ENCODE measurements at places on chromosomes 3 and 15. TPM values are rescaled to one million over a fixed set of nuclear protein-coding genes. Genes with fewer than 3 reads are reported as not detected.

- no peaks in the 10 kb centered on the region for H3K4me1 ChIP-seq
- H3K4me3 ChIP-seq: no peak overlapping the region
- DNase-seq: no peak
- H3K27ac ChIP-seq: no peak overlapping the region
These were observed 189.3 kb downstream of the SV2B start for GRCh38 chr15:91289324-91289723.

DNA sequence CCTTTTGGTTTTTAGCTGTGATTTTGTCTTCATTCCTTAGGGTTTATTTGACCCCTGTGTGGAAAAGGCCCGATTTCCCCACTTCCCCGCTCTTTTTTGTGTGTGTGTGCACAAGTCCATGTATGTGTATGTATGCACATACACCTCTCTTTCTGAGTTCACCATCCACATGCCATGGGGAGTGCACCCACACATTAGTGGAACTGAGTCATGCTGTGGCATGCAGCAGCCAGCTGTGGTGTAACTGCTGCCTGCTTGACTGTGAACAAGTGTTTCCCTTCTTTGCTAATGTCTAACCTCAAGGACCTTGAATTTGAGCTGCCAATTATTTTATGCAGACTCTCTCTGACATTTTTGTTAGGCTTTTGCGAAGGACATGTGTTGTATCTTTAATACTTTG, 434.9 kb upstream of the TPM1 start:
- no peak for DNase-seq
- H3K4me3 ChIP-seq: no peak overlapping the region
- peaks cover 18% of the 10 kb centered on the region for H3K27me3 ChIP-seq
- H3K27ac ChIP-seq: no peak overlapping the region

DNA sequence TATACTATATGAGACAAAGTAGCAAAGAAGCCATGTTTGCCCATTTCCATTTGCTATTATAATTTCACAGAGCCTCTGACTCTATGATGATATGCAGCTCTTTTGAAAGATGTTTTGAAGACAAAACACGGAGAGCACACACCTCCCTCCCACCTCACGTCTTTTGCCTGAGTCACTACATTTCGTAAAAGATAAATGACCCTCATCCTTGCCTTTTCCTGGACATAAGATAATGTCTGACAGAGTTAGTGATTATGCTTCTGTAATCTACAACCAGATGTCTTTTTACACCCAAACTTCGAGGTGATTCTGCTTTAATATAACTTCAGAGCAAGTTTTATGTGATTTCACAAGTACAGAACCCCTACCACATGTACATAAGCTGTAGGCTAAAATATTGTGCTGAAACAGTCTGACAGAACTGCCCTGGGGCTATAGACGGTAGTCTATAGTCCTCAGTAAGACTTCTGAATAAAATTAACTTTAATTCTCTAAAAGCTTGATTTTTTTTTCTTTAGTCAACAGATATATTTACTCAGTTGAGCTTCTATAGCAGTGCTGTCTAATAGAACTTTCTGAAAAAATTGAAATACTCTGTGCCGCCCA, 99.9 kb downstream of the CD200R1L start:
- H3K4me1 ChIP-seq: peaks cover 23% of the 10 kb centered on the region
- no peak overlapping the region for H3K27ac ChIP-seq
- H3K36me3 ChIP-seq: no peaks in the 10 kb centered on the region

DNA sequence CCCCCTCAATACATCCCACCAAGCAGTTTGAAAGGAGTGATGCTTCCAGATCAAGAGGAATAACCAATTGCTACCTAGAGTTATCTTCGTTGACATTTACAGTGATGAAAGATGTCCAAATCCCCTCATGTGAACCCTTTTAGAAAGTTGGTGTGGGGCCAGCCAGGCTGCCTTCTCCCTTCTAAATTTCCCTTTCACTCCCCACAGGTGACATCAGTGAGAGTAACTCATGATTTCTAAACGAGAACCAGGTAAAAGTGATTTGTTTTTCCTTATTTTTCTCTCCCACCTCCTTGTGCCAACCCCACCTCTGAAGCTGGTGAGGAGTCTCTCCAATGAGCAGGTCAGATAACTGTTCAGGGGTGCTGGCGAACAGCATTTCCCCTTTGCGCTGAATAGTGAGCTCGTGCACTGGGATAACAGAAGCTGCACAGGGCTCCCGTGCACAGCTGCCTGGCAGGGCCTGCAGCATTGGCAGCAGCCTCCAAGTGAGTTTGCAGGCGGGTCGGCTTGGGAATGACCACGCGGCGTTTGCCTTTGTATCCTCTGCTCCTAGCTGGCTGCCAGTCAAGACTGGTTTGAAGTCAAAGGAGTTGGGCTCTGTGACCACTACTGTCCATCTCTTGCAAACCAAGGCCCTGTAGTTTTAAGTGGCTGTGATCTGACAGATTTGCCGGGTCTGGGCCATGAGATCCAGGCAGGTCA, 70.2 kb upstream of the CORO2B start:
- DNase-seq: no peak
- no peaks in the 10 kb centered on the region for H3K36me3 ChIP-seq
- H3K4me3 ChIP-seq: no peak overlapping the region
- no peaks in the 10 kb centered on the region for H3K4me1 ChIP-seq
- no peak overlapping the region for H3K27ac ChIP-seq

DNA sequence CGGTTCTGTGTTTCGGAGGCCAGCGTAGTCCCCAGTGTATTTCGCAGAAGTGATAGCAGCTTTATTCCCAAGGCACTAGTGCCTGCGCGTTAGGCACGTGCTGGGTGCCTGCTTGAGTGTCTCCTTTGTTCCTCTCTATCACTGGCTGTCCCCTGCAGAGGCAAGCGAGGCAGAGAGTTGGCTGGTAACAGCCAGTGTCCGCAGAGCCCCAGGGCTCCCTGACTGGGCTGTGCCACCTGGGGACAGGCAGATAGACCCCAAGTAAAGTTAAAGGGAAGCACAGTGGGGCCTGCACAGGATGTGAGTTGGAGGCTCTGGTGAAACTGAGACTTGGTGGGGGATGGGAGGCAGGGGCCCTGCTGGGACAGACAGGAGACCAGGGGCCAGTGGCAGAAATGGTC, 50.7 kb downstream of the APBA2 start:
- no peaks in the 10 kb centered on the region for H3K36me3 ChIP-seq
- no peaks in the 10 kb centered on the region for H3K27me3 ChIP-seq
- DNase-seq: no peak
- H3K4me1 ChIP-seq: peaks cover 50% of the 10 kb centered on the region
- no peak overlapping the region for H3K4me3 ChIP-seq

GRCh38 chr3:21944251-21944650, 193.2 kb upstream of the ZNF385D start:
- H3K36me3 ChIP-seq: no peaks in the 10 kb centered on the region
- H3K4me3 ChIP-seq: no peak overlapping the region
- no peaks in the 10 kb centered on the region for H3K27me3 ChIP-seq
- H3K27ac ChIP-seq: no peak overlapping the region
- no peak for DNase-seq
- no peaks in the 10 kb centered on the region for H3K4me1 ChIP-seq

DNA sequence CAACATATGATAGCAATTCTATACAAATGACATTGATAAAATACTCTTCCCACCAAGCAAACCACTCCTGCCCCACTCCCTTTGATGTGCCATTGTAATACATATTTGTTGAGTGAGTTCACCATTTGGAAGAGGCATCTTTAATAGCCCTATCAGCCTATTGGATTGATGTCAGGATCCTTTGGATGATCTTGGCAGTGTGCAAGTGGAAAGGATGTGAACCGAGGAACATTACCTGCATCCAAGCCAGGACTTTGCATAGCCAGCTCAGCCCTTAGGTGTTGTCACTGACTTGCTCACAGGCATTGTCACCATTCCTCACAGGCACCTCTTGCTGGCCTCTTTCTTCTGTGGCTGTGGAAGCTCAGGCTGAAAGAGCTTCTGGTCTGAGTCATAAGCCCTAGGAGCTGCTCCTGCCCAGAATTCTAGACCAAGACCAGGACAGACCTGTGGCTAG, 16.5 kb upstream of the TIMP4 start:
- peaks cover 2% of the 10 kb centered on the region for H3K27me3 ChIP-seq
- H3K27ac ChIP-seq: no peak overlapping the region
- H3K4me1 ChIP-seq: peaks cover 6% of the 10 kb centered on the region
- H3K4me3 ChIP-seq: no peak overlapping the region
- H3K36me3 ChIP-seq: peaks cover 7% of the 10 kb centered on the region

GRCh38 chr3:126184465-126185000, 4.1 kb upstream of the ALDH1L1 start:
- H3K27me3 ChIP-seq: peaks cover 47% of the 10 kb centered on the region
- H3K4me3 ChIP-seq: no peak overlapping the region
- H3K36me3 ChIP-seq: no peaks in the 10 kb centered on the region

The LCTL gene
- total RNA-seq: not detected

The THRB gene
- not detected for total RNA-seq

The CILP gene
- total RNA-seq: not detected

The SMAD6 gene
- 0.29 TPM for total RNA-seq

Measured in activated CD8-positive, alpha-beta memory T cell treated with anti-CD3 and anti-CD28 coated beads, Interleukin-2, amount 10 ng/mL, durations not matched to agents 7 days and 5 days (primary cell).